Hippocampal formation (tissue), 2 donors: ENCODE measurements at places on chromosomes 2 and 18.

DNA sequence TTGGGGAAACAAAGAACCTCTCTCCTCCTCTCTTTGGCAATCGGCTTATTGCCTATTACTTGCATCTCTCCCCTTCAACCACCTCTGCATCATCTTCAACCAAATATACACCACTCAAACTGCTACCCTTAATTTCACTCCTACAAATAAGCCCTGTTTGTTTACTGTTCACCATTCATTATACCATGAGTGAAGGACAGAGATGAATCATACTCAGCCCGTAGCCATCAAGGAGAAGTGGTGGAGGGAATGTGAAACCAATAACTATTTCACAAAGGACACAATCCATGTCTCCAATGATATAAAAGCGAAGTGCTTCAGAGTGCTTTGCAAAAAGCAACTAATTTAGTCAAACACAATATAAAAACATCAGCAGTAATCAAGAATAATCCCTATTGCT is 76.8 kb downstream of the CACNB4 start:
- DNase-seq = no peak

DNA sequence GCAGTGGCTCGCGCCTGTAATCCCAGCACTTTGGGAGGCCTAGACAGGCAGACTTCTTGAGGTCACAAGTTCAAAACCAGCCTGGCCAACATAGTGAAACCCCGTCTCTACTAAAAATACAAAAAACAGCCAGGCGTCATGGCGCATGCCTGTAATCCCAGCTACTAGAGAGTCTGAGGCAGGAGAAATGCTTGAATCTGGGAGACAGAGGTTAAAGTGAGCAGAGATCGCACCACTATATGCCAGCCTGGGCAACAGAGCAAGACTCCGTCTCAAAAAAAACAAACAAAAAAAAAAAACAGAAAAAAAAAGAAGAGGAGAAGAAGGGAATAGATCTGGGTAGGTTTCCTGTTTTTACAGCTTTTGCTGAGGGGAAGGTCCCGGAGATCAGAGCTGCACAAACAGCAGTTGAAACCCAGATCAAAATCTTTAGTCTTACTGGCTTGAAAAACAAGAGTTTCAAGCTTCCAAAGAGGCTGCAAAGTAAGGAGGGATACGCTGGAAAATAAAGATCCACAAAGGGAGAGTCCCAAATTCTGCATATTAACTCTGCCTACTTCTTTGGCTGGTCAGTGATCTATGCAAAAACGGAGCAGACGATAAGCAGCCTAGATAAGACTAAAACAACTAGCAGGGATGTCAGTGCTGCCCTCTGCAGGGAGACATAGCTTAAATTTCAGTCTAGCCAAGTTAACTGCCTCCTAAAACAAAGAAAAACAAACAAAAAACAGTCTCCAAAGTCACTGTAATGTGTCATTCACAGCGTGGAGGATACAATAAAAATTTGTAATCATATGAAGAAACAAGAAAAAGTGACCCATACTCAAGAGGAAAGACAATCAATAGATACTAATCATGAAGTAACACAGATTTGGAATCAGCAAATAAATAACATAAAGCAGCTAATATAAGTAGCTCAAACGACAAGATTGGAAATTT is 74.1 kb downstream of the TLK1 start:
- peak; percentile 33 for DNase-seq

- DNase-seq = no peak
These were observed 490.4 kb upstream of the SPRED2 start for GRCh38 chr2:65922794-65923193.

DNA sequence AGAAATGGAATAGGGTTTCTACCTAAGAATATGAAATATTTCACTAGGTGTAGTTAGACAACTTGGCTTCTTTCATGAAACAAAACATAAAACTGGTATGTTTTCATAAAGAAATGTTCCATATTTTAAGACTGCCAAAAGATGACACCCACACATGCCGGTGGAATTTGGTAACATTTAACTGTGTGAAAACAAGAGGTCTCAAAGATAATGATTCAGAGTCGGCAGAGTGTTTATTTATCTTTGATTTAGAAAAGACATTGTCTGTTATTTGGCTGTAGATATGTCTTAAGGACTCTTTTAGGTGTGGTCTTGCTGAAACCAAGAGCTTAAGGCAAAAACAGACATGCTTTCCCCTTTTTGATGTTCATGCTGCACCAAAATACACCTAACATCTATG is 63.5 kb upstream of the FN1 start:
- DNase-seq = no peak

- DNase-seq = no peak
These were observed 14.1 kb downstream of the DCTN1 start for GRCh38 chr2:74366036-74366435.

DNA sequence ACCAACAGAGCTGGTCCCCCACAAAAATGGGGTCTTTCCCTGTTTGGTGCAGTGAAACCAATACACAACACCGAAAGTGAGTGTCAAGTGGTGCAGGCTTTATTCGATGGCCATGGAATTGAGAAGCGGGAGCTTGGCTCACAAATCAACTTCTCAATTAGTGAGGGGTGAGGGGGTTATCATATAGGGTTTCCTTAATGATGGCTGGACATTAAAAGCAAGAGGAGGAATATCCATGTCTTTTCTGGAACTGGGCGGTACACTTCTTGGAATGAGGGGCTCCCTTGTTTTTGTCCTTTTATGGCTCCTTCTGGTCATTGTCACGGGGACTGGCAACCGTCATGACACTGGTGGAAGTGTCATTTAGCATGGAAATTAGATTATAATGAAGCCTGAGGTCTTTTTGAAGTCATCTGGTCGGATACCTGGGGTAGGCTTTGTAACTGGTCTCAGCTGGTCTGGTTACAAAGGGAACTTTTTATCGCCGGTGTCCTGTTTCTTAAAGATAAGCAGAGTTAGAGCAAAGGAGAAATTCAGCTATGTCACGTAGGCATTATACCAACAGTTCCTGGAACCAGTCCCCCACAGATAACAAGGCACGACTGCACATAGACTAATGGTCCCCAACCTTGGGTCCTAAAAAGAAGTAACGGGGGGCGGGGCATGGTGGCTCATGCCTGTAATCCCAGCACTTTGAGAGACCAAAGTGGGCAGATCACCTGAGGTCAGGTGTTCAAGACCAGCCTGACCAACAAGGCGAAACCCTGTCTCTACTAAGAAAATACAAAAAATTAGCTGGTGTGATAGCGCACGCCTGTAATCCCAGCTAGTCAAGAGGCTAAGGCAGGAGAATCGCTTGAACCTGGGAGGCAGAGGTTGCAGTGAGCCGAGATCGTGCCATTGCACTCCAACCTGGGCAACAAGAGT is 93.5 kb upstream of the NDUFV2 start:
- no peak for DNase-seq

DNA sequence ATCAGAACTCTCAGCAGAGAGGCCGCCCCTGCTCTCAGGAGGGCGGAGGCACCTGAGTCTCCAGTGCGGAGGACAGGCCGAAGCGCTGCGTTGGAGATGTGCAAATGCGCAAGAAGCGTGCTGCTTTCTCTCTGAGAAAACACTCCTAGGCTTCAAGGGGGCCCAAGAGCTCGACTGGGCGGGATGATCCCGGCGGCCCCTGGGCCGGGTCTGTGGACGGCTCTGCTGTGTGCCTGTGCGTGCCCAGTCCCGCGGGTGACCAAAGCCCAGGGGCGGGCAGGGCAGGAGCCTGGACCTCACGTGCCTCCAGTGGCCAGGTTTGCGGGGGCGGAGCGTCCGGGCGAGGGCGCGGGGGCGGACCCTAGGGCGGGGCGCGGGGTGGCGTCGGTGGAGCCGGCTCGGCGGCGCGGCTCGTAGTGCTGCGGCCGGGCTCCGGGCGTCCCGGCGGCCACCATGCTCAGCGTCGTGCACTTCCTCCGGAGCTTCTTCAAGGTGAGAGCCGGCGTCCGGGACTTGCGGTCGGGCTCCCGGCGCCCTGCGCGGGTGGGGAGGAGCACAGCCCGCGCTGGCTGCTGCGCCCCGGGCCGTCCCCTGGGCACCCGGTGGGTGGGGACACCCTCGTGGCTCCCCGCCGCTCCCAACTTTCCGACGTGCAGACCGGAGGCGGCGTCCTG is at the start of gene ARHGEF4:
Gene ARHGEF4, plus strand, starts transcription at position 414 of the 674 bp plus-strand sequence. Its CDS starts 40 bp downstream, at position 454.
- peak; percentile 36 for DNase-seq

- no peak for DNase-seq
These were observed 129.2 kb downstream of the MEP1B start for GRCh38 chr18:32319084-32319483.

- DNase-seq = no peak
These were observed 46.8 kb downstream of the RNF138 start for GRCh38 chr18:32138332-32138982.

- DNase-seq = no peak
These were observed 60.0 kb upstream of the HDAC4 start for GRCh38 chr2:239460780-239461179.

DNA sequence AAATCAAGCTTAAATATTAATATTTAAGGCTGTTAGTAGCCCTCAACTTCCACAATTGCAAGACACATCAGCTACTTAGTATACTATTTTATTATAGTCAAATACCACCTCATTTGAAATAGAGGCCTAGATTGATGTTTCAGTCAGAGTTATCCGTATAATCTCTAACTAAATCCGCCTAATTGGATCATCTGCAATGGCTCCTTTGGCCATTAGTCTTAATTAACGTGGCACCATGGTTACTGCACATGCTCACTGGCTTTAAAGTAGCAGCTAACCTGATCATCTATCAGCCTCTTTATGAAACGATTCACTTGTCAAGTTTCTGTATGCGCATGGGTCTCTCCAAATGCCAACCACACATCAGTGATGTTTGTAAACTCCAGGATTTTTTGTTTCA is 112.3 kb downstream of the COLEC12 start:
- DNase-seq = no peak

- no peak for DNase-seq
These were observed 32.1 kb downstream of the MARCHF7 start for GRCh38 chr2:159744363-159744762.

DNA sequence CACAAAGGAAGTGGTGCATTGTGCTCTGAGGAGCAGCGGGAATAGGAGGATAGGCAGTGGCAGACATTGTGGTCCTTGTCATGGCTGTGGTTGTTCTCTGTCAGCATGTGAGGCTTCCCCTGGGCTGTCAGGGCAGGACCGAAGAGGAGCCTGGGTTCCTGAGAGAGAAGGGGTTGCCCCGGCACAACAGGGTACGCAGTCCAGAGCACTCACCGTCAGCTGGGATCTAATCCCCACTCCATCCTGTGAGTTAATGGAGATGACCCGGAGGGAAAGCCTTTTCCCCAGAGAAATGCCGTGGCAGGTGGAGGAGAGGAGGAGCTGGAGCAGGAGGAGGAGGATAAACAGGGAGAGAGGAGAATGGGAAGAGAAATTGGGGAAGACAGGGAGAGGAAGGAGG is 396.7 kb upstream of the HS6ST1 start:
- DNase-seq = no peak

- no peak for DNase-seq
These were observed 21.6 kb downstream of the KIF1A start for GRCh38 chr2:240798327-240798905.

- DNase-seq = no peak
These were observed 853 bp downstream of the LANCL1 start for GRCh38 chr2:210475706-210476105.

GRCh38 chr2:74759986-74760385 is 73.9 kb upstream of the HK2 start:
- DNase-seq = no peak

GRCh38 chr2:138291805-138292204 is 209.8 kb upstream of the SPOPL start:
- no peak for DNase-seq

GRCh38 chr18:8661754-8662559 is 43.4 kb upstream of the MTCL1 start:
- DNase-seq = no peak

GRCh38 chr2:168311261-168311910 is 64.0 kb upstream of the STK39 start:
- no peak for DNase-seq

DNA sequence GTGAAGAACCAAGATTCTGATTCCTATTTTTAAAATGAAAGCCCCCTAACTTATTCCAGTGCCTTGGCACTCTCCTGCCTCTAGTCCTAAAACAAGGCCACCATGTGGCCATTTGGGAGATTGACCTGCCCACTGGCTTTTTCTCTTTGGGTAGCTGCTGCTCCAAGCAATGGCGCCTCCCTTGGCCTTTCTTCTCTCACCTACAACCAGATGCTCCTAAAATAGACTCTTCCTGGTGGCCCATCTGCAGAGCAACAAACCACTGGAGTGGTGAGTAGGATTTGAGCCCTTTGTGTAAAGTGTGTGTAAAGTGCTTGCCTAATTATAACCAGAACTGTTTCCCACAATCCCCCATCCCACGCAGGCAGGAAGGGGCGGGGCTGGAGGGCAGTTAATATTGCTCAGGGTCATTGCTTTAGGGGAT is 114.2 kb downstream of the FHOD3 start:
- no peak for DNase-seq

- DNase-seq = no peak
These were observed 92.0 kb upstream of the CYP1B1 start for GRCh38 chr2:38167968-38168350.

DNA sequence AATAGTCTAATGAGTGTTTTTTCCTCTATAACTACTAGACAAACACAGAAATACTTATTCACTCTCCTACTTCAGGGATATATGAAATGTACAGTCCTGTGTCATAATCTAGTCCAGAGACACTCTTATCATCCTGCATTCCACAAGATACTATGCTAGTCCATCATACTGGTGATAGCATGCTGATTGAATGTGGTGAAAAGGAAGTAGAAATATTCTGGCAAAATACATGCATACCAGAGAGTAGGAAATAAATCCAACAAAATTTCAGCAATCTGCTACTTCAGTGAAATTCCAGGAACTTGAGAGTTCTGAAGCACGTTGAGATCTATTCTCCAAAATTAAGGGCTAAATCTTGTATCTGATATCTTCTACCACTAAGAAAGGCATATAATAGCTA is 353.9 kb downstream of the PID1 start:
- no peak for DNase-seq

DNA sequence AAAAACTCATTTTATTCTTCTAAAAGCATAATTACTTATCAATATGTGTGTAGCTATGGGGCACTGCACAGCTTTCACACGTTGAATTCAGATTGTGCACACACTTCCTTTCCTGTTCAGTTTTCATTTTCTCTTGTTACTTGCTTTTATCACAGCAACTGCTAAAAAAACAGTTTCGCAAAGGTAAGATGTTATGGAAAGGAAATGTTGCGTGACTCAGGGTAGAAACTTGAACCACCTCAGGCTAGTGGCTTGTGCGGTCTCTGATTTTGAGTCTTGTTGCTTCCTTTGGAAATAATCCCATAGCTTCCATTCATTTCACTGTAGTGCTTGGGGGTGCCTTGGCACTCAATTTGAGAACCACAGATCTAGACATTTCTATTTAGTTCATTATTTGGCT is 171.9 kb downstream of the FMNL2 start:
- no peak for DNase-seq

GRCh38 chr2:50535971-50536759 is 495.8 kb downstream of the NRXN1 start:
- peak; percentile 75 for DNase-seq

DNA sequence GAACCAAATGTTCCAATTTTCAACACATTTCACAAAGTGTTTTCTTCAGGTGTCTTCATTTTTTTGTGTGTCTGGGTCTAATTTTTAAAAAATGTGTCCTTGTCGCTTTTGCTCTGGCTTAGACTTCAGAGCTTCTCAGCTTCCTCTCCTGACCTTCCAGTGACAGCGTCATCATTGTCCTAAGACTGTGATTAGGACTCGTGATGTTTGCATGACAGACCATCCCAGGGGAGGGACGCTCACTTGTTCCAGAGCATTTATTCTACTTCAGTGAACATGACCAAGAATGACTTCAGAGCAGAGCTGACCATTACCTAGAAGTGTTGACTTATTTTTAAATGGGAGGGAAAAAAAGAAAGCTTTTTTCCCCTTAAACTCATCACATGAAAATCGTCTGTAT is 591.9 kb downstream of the IRS1 start:
- no peak for DNase-seq
